ENCODE measurements at places on chromosomes 5 and 9. TPM values are rescaled to one million over a fixed set of nuclear protein-coding genes. Genes with fewer than 3 reads are reported as not detected.

The PROB1 gene
- 1.0 TPM for polyA plus RNA-seq

The EPB41L4A gene
- 9.0 TPM for polyA plus RNA-seq

The LPAR1 gene
- polyA plus RNA-seq: 3.6 TPM

The NRG2 gene
- 4.8 TPM for polyA plus RNA-seq

The IL9 gene
- not detected for polyA plus RNA-seq

The C9orf153 gene
- not detected for polyA plus RNA-seq

The UBE2QL1 gene
- polyA plus RNA-seq: 0.47 TPM

The GNA14 gene
- polyA plus RNA-seq: 3.9 TPM

The SH3PXD2B gene
- polyA plus RNA-seq: 23.6 TPM

The SAXO1 gene
- not detected for polyA plus RNA-seq

The SPATA31C1 gene
- polyA plus RNA-seq: not detected

The SLC46A2 gene
- polyA plus RNA-seq: 0.05 TPM

The HTR1A gene
- not detected for polyA plus RNA-seq

The IL12B gene
- not detected for polyA plus RNA-seq

The DHX29 gene
- polyA plus RNA-seq: 12.0 TPM

The OMD gene
- 0.66 TPM for polyA plus RNA-seq

The NMRK1 gene
- polyA plus RNA-seq: 31.5 TPM

The HBEGF gene
- polyA plus RNA-seq: 20.0 TPM

The RANBP3L gene
- polyA plus RNA-seq: 0.12 TPM

The TMEM8B gene
- 4.5 TPM for polyA plus RNA-seq

The PCDHGB6 gene
- 1.0 TPM for polyA plus RNA-seq

The IFNB1 gene
- polyA plus RNA-seq: not detected

The GARNL3 gene
- polyA plus RNA-seq: 3.0 TPM

The TMC1 gene
- 0.19 TPM for polyA plus RNA-seq

The CENPP gene
- 1.3 TPM for polyA plus RNA-seq

The STPG3 gene
- not detected for polyA plus RNA-seq

The PCDHB9 gene
- polyA plus RNA-seq: 0.88 TPM

The PCDH12 gene
- 5.0 TPM for polyA plus RNA-seq

The TMEM171 gene
- 0.52 TPM for polyA plus RNA-seq

The TRIM36 gene
- polyA plus RNA-seq: 0.56 TPM

The CATSPER3 gene
- polyA plus RNA-seq: 0.76 TPM

The CYLC2 gene
- polyA plus RNA-seq: not detected

The ADAMTS2 gene
- polyA plus RNA-seq: 40.7 TPM

The CD180 gene
- 0.45 TPM for polyA plus RNA-seq

The CFAP77 gene
- not detected for polyA plus RNA-seq

The LCN15 gene
- not detected for polyA plus RNA-seq

The CEL gene
- 1.5 TPM for polyA plus RNA-seq

The ZNF189 gene
- polyA plus RNA-seq: 14.2 TPM

The SPATA31D4 gene
- not detected for polyA plus RNA-seq

The COL5A1 gene
- 53.3 TPM for polyA plus RNA-seq

The SPATA31A3 gene
- not detected for polyA plus RNA-seq

The PCDHA5 gene
- polyA plus RNA-seq: 0.13 TPM

The NOXA1 gene
- 2.0 TPM for polyA plus RNA-seq

The ADAMTS6 gene
- polyA plus RNA-seq: 0.67 TPM

The POU5F2 gene
- polyA plus RNA-seq: not detected

The PBX3 gene
- polyA plus RNA-seq: 9.2 TPM

The STKLD1 gene
- 0.68 TPM for polyA plus RNA-seq

The SHROOM1 gene
- 8.3 TPM for polyA plus RNA-seq

The CXXC5 gene
- 39.0 TPM for polyA plus RNA-seq

The TMEM252 gene
- polyA plus RNA-seq: not detected

The GRM6 gene
- not detected for polyA plus RNA-seq

The DBH gene
- 0.01 TPM for polyA plus RNA-seq

The FOXD4L5 gene
- not detected for polyA plus RNA-seq

The UBE2B gene
- polyA plus RNA-seq: 51.7 TPM

The RCL1 gene
- polyA plus RNA-seq: 29.8 TPM

The EGFLAM gene
- 76.7 TPM for polyA plus RNA-seq

Measured in adipose tissue (tissue), 3 donors.